ENCODE measurements at places on chromosomes 2 and 18. TPM values are rescaled to one million over a fixed set of nuclear protein-coding genes. Genes with fewer than 3 reads are reported as not detected.
A peak's percentile ranks its signal among the peaks of the same experiment; 100 is the strongest.

CNGA3 gene
- 0.29 TPM for total RNA-seq

GRCh38 chr2:4174796-4175195, 471.4 kb downstream of the DCDC2C start:
- DNase-seq = no peak

GRCh38 chr18:25278394-25278793, 73.6 kb downstream of the ZNF521 start:
- no peak for DNase-seq

GRCh38 chr2:1731963-1732768, 12.1 kb downstream of the PXDN start:
- no peak for DNase-seq

- no peak for DNase-seq
Observed at GRCh38 chr2:143192106-143192505, 62.9 kb downstream of the ARHGAP15 start.

MRO gene
- total RNA-seq = 1.8 TPM

FOXI3 gene
- not detected for total RNA-seq

DNA sequence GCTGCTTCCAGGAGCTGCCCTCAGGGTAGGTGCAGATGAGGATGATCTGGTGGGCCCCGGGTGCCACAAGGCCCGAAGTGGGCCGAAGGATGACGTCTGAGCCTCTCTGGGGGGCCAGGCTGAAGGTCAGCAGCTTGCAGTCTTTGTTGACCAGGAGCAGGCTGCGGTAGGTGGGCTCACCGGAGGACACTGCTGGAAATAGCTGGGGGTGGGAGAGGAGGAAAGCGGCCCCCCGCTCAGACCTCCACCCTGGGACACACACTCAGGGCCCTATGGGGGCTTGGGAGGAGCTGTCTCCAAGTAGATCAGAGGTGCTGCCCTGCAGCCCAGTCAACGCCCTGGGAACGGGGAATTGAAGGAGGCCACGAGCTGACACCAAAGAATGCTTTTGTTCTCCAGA, 17.3 kb downstream of the CFAP65 start:
- DNase-seq = no peak

DNA sequence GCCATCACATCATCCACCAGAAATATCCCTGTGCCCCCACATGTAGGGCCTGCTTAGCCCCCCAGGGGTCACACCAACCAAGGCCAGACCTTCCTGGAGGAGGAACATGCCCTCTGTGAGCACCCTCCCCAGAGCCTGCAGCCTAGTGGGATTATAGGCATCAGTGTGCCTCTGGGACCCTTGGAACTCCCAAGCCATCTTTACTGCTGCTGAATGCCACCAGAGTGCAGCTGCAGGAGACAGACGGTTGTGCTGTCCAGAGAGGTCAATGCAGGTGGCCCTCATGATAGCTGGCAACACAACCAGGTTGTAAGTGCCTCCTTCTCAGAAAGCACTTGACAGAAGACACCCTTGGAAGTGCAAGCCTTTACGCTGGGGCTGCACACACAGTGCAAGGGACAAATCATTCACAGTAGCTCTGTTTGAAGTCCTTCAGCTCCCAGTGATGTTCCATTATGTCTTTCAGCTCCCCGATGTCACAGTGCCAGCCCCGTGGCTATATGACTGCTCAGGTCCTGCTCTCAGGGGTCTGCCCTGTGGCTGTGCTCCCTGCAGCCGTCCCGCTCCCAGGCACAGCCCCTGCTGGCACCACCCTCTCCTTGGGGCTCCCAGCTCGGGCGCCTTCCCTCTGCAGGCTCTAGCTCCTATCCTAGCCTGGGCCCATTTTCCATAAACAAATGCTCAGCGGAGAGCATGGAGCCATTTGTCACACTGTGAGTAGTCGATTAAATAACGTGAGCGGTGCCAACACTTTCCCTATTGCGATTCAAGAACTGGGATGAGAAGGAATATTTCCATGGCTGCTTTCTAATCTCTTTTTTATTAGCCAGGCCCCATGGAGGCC, 65.1 kb downstream of the EDAR start:
- DNase-seq = peak; percentile 73

SLC9A4 gene
- total RNA-seq = not detected

DNA sequence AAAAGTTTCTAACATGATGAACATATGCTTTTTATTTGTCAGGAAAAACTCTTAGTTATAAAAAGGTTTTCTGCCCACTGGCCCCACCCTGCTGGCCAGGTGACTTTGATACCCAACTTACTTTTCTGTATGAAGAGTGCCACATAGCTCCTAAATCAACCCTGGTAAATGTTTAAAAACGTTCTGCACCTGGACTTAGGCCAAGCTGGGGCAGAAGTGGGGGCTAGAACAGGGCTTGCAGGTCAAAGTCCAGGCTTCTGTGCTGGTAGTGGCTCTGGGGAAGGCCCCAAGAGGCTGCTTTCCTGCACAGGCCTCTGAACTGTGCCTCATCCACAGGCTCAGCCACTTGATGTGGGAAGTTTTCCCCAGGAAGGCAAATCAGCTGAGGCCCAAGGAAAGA, 171.7 kb downstream of the ANKRD30B start:
- no peak for DNase-seq

GRCh38 chr2:217307023-217307422, 447.2 kb upstream of the TNP1 start:
- no peak for DNase-seq

DNA sequence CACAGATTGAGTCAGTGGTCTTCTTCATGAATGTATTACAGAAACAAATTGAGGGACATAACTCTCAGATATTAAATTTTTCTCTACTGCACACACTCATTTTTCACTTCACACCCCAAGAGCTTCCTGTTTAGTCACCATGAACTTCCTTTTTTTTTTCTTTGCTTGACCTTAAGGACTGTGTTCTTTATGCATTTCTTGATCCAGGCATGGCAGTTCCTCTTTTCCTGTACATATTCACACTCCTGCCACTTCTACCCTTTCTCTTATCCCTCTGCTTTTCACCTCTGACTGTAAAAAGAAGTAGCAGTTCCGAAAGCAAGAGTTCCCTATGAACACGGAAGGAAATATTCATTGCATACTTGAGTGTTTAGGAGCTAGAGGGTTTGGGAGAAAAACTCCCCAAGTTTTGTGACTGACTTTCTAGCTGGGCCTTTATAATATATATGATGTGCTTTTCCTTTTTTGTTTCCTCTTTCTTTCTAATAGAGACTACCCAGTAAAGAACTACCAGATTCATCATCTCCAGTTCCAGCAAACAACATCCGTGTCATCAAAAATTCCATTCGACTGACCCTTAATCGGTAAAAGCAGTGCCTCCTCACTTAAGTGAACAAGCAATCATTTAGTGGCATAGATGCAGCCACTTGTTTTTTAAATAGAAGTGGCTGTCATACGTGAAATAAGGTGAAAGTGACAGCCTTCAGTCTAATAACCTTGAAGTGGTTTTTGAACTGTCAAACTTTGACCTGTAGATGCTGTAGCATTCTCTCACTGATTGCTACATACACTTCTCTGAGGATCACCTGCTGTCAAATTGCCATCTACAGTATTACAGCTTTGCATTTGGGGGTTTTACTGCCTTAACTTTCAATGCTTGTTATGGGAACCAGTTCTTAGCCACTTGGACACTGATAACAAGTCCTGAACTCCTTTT, 40.8 kb downstream of the PAPOLG start:
- no peak for DNase-seq

GRCh38 chr2:33011373-33011772, 64.6 kb downstream of the LTBP1 start:
- DNase-seq = no peak

GRCh38 chr2:108633409-108633808, 85.9 kb upstream of the RANBP2 start:
- no peak for DNase-seq

GRCh38 chr18:57431467-57432080, 3.6 kb upstream of the ONECUT2 start:
- DNase-seq = no peak

MSTN gene
- total RNA-seq = not detected

CFAP65 gene
- not detected for total RNA-seq

ZFAND2B gene
- 26.5 TPM for total RNA-seq

SPIRE1 gene
- 64.4 TPM for total RNA-seq

SCYGR4 gene
- total RNA-seq = not detected

DNA sequence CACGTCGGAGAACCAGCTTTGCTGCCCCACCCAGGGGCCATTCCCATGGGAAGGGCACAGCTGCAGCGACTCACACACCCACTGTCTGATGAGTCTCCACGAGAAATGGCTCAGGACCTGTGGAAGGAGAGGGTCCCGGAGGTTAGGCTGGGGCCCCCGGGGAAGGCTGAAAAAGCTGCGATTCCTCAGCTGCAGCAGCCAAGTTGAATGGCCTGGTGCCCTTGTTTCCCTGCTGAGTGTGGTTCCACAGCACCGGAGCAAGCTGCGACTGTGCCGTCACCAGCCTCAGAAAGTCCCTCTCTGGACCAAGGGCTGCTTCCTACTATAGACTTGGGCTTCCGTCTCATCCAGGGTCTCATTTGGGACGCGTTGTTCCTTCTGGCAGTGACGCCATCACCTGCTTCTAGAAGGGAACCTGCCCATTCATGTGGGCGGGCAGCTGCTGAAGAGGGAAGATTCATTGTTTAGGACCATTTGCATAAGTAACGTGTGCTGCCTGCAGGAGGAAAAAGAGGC, 180.2 kb downstream of the INHBB start:
- DNase-seq = no peak

- no peak for DNase-seq
Observed at GRCh38 chr2:72090271-72090720, 57.4 kb downstream of the CYP26B1 start.

ZNF804A gene
- not detected for total RNA-seq

- no peak for DNase-seq
Observed at GRCh38 chr18:13538630-13539029, 187.7 kb downstream of the FAM210A start.

NMUR1 gene
- total RNA-seq = under 0.01 TPM

DNA sequence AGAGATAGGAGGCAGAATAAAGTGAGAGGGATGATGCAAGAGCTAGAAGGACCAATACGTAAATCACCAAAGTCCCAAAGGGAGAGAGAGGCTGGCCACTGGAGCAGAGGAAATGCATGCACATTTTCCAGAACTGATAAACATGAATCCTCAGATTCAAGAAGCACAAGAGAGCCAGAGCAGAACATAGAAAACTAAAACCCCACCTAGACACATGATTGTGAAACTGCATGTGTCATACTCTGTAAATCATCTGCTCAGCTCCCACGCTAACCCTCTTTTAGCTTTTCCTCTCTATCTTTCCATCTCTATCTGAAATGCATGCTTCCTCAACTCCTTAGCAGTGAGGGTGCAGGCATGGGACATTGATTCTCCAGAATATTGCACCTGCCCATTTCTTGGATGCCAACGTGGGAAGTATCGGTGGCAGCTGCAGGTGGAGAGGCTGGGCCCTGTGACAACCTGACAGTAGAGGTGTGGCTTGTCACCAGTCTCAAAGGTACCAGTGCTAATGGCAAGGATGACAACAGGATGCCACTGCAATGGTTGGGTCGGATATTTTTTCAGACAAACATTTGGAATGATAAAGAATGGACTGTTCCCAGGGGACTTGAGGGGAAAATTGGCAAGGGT, 89.3 kb upstream of the OTOS start:
- DNase-seq = peak; percentile 73

DNA sequence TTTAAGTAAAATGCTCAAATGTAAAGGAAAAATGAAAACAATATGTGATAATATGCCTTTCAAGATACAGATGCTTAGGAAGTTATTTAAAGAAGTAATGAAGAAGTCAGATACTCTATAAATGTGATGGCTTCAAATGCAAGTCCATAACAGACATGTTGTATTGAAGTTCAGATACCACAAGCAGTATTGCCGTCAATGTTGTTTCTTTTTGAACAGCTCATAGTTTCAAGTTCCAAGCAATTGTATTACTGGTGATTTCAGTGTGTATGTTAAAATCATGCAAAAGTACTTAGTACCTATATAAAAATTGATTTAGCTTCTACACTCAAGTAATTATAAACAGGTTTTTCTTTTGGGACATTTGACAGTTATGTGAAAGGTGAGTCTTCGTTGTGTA, 24.9 kb downstream of the KCMF1 start:
- no peak for DNase-seq

GPBAR1 gene
- 0.36 TPM for total RNA-seq

GRCh38 chr2:102368461-102369109, 13.0 kb downstream of the IL18R1 start:
- no peak for DNase-seq

- DNase-seq = no peak
Observed at GRCh38 chr2:238302087-238302486, 13.7 kb upstream of the PER2 start.

DOCK10 gene
- 38.3 TPM for total RNA-seq

- DNase-seq = no peak
Observed at GRCh38 chr18:49944663-49945062, 131.3 kb upstream of the ACAA2 start.

DNA sequence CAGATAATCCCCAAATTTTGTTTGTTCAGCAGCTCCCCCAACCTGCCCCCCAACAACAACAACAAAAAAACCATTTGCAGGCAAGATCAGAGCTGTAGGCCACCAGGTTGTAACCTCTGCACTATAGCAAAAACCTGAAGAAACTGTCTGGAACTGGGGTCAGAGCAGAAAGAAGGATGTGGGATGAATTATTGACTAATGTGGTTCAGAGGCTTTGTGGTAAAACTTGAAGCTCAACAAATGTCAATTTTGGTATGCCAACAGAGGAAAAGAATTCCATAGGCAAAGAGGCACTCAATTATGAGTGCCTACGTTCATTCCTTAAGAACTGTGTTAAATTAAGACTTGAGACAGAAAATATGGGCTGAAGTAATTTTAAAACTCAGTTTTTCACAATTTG, 255.1 kb downstream of the STK39 start:
- no peak for DNase-seq

- no peak for DNase-seq
Observed at GRCh38 chr2:222568865-222569264, 87.0 kb downstream of the FARSB start.

DNA sequence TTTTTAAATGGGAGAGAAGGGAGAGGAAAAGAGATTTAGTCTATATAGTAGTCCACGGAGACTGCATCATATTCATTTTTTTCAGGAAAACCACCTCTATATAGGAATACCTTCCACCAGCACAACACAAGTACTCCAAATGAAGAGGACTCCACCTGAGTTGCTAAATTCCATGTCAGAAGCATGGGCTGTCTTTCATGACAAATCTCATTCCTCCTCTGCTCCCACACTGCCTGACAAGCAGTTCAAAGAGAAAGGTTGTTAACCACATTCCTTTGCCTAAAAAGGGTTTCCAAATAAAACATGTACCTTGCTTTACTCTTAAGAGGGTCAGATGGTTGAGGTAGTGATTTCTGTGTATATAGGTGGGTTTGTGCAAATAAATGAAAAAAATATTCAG, 122.0 kb downstream of the TMEFF2 start:
- DNase-seq = no peak

GYPC gene
- 101 TPM for total RNA-seq

SERPINB13 gene
- not detected for total RNA-seq

- DNase-seq = peak; percentile 47
Observed at GRCh38 chr18:9546468-9546867, 67.9 kb downstream of the PPP4R1 start.
